ENCODE measurements at places on chromosomes 5 and 9.

DNA sequence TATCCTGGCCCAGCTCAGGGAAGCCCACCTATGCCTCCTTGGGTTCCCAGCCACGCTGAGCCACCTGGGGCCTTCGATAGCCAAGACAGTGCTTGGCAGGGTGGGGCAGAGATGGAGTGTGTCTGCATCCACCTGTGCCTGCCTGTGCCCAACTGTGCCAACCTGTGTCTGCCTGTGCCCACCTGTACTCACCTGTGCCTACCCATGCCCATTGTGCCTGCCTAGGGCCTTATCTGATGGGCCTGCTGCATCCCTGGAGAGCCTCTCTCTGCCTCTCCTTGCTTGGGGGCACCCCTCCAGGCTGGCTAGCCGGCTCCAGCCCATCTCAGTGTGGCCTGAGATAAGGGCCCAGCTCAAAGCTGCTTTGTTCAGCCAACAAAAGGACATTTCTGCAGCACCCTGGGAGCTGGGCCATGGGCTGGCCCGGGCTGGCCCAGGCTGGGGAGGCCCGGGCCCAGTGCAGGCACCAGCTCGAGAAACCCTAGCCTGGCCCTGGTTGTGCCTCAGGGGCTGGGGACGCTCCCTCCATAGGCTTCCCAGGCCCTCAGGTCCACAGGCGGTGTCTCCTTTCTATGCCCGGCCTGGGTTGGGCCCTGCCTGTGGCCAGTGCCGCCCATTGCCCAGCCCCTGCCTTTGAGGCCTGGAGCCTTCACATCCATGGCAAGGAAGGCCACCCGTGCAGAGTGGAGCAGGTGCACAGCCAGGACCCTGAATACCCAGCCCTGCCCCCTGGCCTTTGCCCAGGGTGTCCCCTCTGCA, 37.3 kb upstream of the NOTCH1 start:
- DNase-seq, result no peak

DNA sequence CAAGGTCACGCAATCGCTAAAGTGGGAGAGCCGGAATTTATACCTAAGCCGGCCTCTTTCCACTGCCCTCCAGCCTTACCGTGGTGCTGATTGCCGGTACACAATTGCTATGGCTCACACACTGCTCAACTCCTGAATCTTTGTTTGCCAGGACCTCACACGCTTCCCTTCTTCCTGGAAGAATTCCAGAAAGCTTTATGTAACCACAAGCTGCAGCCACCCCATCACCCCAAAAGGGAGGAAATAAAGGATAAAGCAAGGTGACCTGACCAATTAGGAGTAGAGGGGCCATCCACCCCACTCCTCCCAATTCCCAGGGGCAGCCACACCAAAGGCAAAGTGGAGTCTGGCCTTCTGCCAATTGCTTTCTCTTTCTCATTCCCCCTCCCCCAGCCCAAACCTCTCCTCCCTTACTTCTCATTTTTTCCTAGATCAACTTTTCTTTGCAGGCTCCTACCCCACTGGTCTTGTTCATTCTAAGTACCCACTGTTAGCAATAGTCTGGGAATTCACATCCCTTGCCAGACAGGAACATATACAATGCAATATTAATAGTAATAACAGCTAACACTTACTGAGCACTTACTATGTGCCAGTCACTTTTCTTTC, 18.0 kb upstream of the CDC23 start:
- DNase-seq, result no peak

DNA sequence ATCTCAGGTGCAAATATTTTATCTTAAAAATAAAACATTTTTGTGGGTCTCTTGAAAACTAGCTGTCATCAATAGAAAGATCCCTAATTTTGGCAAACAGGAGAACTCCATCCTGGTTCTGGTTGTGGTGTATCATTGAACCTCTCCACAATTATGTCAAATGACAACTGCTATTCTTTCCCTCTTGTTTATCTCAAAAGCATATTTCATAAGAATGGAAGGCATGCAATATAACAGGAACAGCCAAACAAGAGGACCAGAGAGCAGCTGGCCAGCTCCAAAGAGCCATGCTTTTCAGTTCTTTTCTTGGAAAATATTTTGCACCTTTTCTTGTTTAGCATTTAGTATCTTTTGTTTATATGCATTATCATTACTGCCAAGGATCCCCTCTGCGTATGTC, 125.4 kb downstream of the ADAMTS6 start:
- no peak for DNase-seq

- no peak for DNase-seq
Observed at GRCh38 chr9:10050016-10050415, 562.8 kb downstream of the PTPRD start.

DNA sequence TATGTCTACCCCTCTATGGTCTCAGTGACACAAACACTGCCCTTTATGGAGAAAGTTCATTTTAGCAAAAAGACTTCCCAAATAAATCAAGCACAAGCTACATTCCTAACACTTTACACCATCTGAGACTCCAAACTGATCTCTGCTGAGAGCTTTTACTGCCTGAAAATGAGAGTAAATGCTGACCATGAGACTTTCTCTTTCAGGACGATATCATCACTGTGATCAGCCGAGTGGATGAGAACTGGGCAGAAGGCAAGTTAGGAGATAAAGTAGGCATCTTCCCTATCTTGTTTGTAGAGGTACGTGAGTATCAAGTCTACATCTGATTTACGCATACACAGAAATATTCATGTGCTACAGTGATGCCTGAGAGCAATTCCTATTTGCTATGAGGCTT, 67.5 kb downstream of the SH3RF2 start:
- no peak for DNase-seq

DNA sequence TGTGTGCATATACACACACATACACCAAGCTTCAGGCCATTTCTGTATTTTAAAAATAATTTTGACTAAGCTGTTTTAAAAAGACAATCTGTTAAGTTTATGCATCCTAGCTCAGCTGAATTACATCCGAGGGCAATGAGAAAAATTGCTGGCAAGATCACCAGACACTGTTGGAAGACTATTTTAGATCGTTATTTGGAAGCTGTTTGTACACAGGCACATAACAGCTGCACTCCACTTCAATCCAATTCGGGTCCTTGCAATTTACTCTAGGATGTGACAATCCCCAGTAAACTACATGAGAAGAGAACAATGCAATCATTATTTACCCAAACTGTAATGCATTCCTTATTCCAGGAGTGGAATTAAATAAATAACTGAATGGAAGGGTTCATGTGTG, 79.3 kb upstream of the RASA1 start:
- no peak for DNase-seq

Data from T1000 (cell line).